ENCODE measurements at places on chromosomes 16 and 17. TPM values are rescaled to one million over a fixed set of nuclear protein-coding genes. Genes with fewer than 3 reads are reported as not detected.

Gene RANBP10
- 3.7 TPM for total RNA-seq

Gene CDRT15L2
- total RNA-seq: not detected

Gene TNFRSF13B
- not detected for total RNA-seq

Gene KATNIP
- 7.2 TPM for total RNA-seq

Gene MPO
- total RNA-seq: not detected

Gene TNRC6C
- total RNA-seq: 0.87 TPM

Gene TPSB2
- not detected for total RNA-seq

Gene CPHXL2
- not detected for total RNA-seq

Gene BAIAP3
- total RNA-seq: under 0.01 TPM

Gene KRTAP4-3
- not detected for total RNA-seq

Gene TERB1
- not detected for total RNA-seq

Gene ZG16
- not detected for total RNA-seq

Gene PTX4
- total RNA-seq: not detected

Gene TEKT1
- total RNA-seq: not detected

Gene KRT33A
- not detected for total RNA-seq

Gene NAGS
- 17.1 TPM for total RNA-seq

Gene NUDT7
- total RNA-seq: 9.4 TPM

Gene TMEM235
- total RNA-seq: not detected

Gene CHRNE
- total RNA-seq: not detected

Gene CA5A
- not detected for total RNA-seq

Gene NPIPA8
- total RNA-seq: 0.80 TPM

Gene CCDC78
- total RNA-seq: 3.8 TPM

Gene SLC47A2
- total RNA-seq: not detected
